Myocyte (in vitro differentiated cells): ENCODE measurements at places on chromosomes 1 and 21.

GRCh38 chr1:67558449-67559193, 126.4 kb upstream of the GADD45A start:
- DNase-seq = peak; percentile 52

- peak; percentile 94 for DNase-seq
These were observed 208.3 kb upstream of the RUNX1 start for GRCh38 chr21:35257413-35257812.

DNA sequence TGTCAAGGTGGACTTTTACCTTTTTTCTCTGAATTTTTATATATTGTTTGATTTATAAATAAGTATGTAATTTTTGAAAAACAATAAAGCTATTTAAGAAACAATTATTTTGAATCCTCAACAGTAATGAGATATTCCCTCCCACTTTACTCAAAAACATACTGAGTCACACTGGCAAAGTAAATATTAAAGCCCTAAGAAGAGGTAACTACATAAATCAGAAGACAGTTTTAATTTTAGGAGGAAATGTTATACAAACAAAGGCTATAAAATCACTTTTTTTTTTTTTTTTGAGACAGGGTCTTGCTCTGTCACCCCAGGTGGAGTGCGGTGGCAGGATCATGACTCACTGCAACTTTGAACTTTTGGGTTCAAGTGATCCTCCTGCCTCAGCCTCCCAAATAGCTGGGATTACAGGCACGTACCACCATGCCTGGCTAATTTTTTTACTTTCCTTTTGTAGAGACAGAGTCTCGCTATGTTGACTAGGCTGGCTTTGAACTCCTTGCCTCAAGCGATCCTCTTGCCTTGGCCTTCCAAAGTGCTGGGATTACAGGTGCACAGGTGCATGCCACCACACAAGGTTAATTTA, 36.2 kb downstream of the ZSWIM5 start:
- no peak for DNase-seq

DNA sequence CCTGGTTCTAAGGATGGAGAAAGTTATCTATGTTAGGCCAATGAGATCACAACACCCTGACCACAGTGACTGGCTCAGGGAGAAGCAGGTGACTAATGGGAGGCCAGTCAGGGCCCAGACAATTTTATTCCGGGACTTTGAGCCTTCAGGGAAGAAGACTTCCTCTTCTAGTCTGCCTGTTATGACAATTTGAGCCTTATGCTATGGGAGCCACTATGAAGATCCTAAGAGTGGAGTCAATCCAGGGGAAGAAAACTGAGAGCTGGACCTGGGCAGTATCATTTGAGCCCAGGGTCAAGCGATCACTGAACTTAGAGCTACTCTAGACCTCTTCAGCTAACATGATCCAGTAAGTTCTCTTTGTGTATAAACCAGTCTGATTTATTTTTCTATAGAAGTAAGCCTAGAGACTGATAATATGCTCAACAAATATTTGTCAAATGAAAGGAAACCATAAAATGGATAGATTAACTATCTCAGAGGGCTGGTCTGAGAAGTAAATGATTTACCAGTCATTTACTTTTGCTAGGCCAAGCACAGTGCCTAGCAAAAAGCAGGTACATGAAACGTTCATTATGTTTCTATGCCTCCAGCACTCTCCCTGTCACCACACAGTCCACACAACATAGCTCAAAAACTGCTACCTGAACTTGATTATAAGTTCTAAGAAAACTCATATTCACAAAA, 4.2 kb upstream of the C1orf141 start:
- no peak for DNase-seq

- DNase-seq = peak; percentile 74
These were observed 10.4 kb downstream of the EMC1 start for GRCh38 chr1:19240673-19241538.

DNA sequence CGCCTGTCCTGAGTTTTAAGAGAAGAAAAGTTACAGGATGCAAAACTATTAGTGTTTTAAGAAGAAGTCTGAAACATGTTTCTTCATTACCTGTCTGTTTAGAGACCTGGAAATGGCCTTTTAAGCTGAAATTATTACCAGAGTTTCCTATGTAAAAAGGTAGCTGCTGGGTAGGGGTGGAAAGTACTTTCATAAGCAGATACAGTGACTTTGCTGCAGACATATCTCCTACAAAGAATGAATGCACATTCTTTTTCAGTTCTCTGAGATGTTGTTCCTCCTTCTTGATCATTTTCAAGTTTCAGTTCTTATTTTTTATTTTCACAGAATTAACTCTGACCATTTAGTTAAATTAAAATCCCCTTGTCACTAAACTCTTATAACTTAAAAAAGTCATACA, 1329.6 kb downstream of the KCNT2 start:
- no peak for DNase-seq

GRCh38 chr1:27356619-27357280, 10.0 kb downstream of the MAP3K6 start:
- no peak for DNase-seq

DNA sequence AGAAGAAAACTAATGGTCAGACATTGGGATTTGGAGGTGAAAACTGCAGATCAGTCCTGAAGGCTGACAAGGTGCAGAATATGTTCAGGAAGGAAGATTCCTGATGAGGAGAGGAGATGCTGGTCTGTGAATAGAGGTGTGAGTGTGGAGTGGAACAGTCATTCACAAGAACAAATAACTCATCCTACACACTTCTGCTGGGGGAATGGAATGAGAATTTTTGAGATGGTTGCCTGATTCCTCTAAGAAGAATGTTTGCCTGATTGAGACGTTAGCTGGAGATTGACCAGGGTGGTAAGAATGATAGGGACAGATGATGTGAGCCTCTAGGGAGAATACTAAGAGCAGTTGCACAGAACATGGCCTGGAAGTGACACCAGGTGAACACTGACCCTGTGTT, 4.1 kb downstream of the S100A7 start:
- no peak for DNase-seq

GRCh38 chr1:209389258-209389657, 194.3 kb upstream of the CAMK1G start:
- DNase-seq = peak; percentile 55

- DNase-seq = no peak
These were observed 6.4 kb downstream of the CD58 start for GRCh38 chr1:116564426-116564825.

DNA sequence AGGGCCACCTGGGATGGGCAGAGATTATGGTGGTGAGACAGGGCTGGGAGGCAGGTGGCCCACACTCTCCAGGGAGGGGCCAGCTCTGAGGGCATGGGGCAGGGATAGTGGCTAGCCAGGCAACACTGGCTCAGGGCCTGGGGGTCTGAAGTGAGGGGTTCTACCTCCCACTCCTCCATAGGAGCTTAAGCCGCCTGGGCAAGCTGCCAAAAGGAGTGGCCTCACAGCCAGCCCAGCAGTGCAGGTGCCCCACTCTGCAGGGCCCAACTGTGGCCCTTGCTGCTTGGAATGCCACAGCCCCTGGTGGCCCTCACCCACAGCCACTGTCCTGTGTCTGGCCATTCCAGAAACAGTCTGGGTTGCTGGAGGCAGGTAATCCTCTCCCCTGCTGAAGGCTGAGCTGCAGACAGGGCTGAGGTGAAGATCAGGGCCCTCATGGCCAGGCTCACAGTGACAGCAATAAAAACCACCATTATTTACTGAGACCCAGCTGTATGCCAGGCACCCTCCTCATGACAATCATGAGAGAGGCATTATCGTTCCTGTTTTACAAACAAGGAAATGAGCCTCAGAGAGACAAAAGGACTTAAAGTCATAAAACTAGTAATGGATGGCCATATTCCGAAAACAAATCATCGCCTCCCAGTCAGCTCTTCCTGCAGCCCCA, 31.0 kb downstream of the KIF21B start:
- no peak for DNase-seq

DNA sequence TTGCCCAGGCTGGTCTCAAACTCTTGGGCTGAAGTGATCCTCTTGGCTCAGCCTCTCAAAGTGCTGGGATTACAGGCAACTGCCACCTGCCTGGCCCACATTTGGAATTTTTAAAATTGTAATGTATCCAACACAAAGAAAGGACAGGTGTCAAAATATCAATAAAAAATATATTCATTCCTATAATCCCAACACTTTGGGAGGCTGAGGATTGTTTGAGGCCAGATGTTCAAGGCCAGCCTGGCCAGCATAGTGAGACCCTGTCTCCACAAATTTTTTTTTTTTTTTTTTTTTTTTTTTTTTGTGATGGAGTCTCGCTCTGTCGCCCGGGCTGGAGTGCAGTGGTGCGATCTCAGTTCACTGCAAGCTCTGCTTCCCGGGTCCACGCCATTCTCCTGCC, 10.0 kb downstream of the HES2 start:
- DNase-seq = no peak

GRCh38 chr1:80919426-80919825, 881.3 kb upstream of the ADGRL2 start:
- DNase-seq = no peak

GRCh38 chr1:180550241-180550640, 8.5 kb upstream of the OVAAL start:
- no peak for DNase-seq

- DNase-seq = no peak
These were observed 25.3 kb downstream of the OPTC start for GRCh38 chr1:203519053-203519840.

GRCh38 chr21:38041493-38041892, 125.2 kb upstream of the KCNJ6 start:
- DNase-seq = no peak

- no peak for DNase-seq
These were observed 38.5 kb upstream of the SYNC start for GRCh38 chr1:32741059-32741412.

DNA sequence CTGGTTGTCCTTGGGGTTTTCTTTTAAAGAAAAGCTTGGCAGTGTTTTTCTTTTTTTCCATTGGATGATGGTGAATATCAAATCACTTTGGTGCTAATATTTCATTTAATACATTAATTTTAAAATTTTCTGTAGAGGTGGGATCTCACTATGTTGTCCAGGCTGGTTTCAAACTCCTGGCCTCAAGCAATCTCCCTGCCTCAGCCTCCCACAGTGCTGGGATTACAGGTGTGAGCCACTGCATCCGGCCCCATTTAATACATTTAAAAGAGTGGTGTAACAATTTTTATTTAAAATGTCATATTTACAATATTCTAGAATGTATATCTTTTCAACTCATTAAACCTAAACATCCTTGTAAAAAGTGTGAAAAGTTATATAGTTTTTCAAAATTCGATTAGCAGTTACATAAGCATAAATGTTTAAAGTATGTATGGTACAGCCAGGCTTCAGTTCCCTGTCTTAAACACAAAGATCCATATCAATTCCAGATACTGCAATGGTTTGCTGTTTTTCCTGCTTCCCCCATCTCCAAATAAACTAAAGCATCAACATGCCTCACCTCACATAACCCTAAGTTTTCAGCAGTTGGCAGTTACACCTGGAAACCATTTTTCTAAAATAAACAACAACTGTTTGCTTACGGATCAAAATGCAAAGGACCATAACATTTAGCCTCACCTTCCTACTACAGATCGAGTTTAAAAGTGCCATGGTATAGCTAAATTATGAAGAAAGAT, 8.9 kb upstream of the LGALS8 start:
- no peak for DNase-seq

- no peak for DNase-seq
These were observed 481.4 kb upstream of the CAMK1G start for GRCh38 chr1:209102120-209102519.

DNA sequence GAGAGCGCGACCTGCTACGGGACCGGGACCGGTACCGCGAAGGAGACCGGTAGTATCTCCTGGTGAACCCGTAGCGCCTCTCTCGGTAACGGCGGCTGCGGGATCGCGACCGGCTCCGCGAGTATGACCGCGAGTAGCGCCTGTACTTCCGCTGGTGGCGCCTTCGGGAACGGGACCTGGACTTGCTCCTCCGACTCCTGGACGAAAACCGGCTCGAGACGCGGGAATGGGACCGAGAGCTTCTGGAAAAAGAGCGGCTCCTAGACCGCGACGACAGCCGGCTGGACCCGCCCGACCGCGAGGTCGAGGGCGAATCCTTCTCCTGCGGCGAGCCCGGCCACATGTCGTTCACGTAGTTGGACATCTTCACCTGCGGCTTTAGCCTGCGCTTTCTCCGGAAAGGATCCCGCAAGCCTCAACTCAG, 642 bp downstream of the RSRP1 start:
- DNase-seq = peak; percentile 60

- peak; percentile 28 for DNase-seq
These were observed 184.3 kb upstream of the CACYBP start for GRCh38 chr1:174815474-174815908.

- peak; percentile 89 for DNase-seq
These were observed at the start of gene PLEKHA6 for GRCh38 chr1:204359474-204360255. Gene PLEKHA6 (minus strand): TSS chr1:204359929. CDS start chr1:204273727, 86,202 bp downstream.

DNA sequence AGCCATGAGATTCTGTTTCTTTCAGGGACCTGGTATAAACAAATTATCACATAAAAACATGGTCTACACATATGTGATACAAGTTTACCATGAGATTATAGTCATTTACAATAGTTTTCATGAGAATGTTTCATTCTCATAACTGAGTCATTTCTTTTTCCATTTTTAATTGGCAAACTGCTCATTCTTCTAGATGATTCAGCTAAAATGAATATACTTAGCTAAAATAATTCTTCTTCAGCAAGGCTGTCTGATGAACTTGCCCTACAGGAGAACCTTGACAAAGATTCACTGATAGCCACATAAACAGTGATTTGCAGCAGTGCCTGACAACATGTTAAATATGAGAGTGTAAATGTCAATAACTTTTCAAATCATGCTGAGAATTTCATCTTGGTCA, 253.2 kb downstream of the FMN2 start:
- DNase-seq = no peak

DNA sequence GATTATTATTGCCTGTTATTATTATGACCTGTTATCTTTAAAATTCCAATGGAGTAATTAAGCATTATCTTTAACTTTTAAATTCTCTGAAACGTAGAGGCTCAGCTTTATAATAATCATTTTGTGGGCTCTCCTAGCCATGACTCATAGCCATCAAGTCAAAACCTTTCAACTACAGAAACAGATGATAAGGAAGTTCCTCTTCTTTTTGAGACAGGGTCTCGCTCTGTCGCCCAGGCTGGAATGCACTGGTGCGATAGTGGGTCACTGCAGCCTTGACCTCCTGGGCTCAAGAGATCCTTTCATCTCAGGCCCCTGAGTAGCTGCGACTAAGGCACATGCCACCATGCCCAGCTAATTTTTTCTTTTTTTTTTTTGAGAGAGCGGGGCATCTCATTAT, 43.5 kb downstream of the CHML start:
- no peak for DNase-seq

DNA sequence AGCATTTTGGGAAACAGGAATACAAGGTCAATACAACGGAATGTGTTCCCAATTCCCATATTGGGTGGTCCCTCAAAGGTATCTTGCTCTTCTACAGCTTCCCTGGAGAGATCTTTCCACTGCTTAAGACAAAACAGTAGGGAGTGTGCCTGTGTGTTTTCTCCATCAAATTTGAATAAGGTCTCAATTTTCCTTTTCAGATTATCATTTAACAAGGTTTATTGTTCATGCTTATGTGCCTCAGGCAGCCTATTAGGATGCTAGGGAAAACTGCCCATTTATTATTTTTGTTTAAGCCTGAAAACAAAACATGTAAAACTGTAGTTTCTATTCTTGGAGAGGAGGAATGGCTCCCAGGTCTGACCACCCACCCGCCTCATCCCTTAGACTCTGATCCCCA, 622.7 kb downstream of the LMO4 start:
- no peak for DNase-seq

GRCh38 chr21:37259426-37259825, 7.7 kb downstream of the VPS26C start:
- DNase-seq = no peak

GRCh38 chr1:212315907-212316306, 30.7 kb downstream of the PPP2R5A start:
- peak; percentile 47 for DNase-seq
